MG63 (cell line): ENCODE measurements at places on chromosomes 5 and 9. TPM values are rescaled to one million over a fixed set of nuclear protein-coding genes. Genes with fewer than 3 reads are reported as not detected.
A peak's percentile ranks its signal among the peaks of the same experiment; 100 is the strongest.

The SIT1 gene
- 1.4 and 4.0 TPM in 2 replicates for total RNA-seq

The HMCN2 gene
- 0.20 TPM in 1 of 2 replicates, not detected in the other for total RNA-seq

The RANBP3L gene
- not detected in 2 replicates for total RNA-seq

The GALNT12 gene
- total RNA-seq, result 0.22 and 0.99 TPM in 2 replicates

The IFNE gene
- total RNA-seq, result 0.92 TPM in 1 of 2 replicates, not detected in the other

The CSNK1A1 gene
- 425 and 559 TPM in 2 replicates for total RNA-seq

The LARP1 gene
- total RNA-seq, result 30.4 and 36.5 TPM in 2 replicates

The KLHL3 gene
- 0.82 TPM in 1 of 2 replicates, not detected in the other for total RNA-seq

The TRIM7 gene
- total RNA-seq, result 15.6 and 22.6 TPM in 2 replicates

The COL23A1 gene
- total RNA-seq, result 89.5 and 107 TPM in 2 replicates

The NUDT12 gene
- 10.8 and 19.1 TPM in 2 replicates for total RNA-seq

The CDK7 gene
- total RNA-seq, result 48.3 and 56.2 TPM in 2 replicates

- DNase-seq, result no peak
Observed at GRCh38 chr5:94682814-94683520, 64.5 kb downstream of the SLF1 start.

- no peak for DNase-seq
Observed at GRCh38 chr5:151048526-151048925, 28.1 kb downstream of the GPX3 start.

- no peak for DNase-seq
Observed at GRCh38 chr9:88177371-88177770, 39.1 kb upstream of the SPATA31C2 start.

DNA sequence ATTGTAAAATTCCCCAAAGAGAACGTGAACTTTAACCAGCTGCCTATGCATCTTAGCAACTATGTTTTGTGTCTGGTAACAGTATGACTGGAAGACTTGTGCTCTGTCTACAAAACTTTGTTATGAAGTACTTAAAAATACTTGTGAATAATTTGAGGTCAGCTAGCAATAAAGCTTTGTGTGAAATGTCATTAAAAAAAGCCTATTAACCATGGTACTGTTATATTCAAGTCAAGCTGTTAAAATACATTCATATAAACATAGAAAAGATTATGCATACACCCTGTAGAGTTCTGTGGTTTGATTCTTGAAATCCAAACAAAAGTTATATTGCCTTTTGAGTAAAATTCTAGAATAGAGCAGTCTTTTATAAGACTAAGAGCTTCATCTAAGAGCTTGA, 60.1 kb downstream of the VCAN start:
- no peak for DNase-seq

- DNase-seq, result no peak
Observed at GRCh38 chr5:10743526-10743925, 17.5 kb downstream of the DAP start.

DNA sequence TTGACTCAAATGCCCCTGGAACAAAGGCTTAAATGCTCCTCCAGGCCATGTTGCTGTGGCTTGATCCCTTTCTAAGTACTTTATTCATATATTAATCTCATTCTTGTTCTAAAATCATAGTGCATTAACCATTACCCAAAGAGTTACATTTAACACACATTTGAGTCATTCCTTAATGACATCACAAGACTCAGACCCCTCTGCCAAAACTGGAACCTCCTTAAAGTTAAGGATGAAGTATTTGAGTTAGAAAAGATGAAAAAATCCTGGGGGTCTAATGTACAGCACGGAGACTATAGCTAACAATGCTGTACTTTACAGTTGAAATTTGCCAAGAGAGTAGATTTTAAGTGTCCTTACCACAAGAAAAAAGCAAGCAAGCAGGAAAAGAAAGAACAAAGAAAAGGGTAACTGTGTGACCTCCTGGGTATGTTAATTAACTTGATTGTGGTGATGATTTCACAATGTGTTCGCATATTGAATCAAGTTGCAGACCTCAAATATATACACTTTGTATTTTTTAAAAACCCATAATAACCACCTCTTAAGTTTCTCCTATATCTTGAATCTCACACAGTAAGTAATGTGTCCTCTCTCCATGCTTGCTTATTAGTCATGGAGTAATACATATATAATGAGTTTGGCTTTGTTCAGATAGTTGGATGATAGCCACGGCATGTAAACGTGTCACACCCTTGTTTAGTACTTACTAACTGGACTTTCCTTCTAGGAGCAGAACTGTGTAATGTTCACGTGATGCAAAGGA, 376.9 kb downstream of the SEMA5A start:
- no peak for DNase-seq

GRCh38 chr5:94901191-94901979, 282.9 kb downstream of the SLF1 start:
- DNase-seq, result peak; percentile 9

DNA sequence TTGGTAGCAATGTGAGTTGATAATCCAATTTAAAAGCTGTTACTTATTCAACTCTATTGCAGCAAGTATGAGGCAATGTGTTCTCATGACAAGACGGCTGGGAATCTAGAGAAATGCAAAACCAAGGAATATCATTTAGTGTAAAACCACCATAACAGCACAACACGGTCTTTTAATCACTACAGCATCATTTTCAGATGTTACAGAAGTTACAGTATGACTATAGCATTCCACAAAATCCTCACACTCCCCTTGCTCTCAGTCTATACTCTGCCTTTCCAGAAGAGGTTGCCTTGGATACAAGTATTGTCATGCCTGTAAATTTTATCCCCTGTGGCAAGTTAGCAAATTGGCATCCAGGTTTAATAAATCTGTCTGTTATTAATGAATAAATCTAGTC, 28.6 kb upstream of the TAS2R1 start:
- DNase-seq, result no peak

- DNase-seq, result no peak
Observed at GRCh38 chr5:144332265-144332664, 161.6 kb downstream of the KCTD16 start.

- DNase-seq, result no peak
Observed at GRCh38 chr9:22031655-22032411, 22.7 kb upstream of the CDKN2B start.

- peak; percentile 92 for DNase-seq
Observed at GRCh38 chr9:16726718-16727451, 143.6 kb downstream of the BNC2 start.

DNA sequence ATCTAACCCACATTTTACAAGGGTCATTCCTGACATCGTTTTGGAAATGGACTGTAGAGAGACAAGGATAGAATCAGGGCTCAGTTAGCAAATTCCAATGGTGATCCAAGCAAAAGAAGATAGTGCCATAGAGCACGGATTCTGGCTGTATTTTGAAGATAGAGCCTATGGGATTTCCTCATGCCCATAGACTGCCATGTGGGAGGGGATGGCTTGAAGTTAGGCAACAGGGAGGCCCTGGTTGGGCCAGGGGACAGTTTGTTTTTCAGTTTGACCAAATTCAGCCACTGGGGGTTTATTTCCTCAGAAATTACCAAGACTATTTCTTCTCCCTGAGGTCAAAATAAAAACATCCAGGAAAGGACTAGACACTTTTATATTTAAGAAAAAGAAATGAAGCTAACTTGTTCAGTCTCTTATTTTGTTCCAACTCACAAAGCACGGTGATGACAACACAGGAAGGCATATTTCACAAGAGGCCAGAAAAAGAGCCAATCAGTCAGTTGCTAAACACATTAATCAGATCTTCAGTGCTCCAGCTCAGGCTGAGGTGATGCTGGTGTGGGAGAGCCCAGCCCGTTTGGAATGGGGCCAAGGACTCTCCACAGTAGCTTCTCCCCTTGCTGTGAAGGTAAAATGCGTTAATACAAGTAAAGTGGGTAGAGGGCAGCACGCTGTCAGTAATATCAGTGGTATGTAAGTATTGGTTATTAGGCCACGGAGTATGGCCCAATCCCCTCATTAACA, 4.4 kb upstream of the DCTN4 start:
- DNase-seq, result peak; percentile 64

GRCh38 chr5:134398609-134399155, 13.0 kb downstream of the CDKN2AIPNL start:
- DNase-seq, result no peak

DNA sequence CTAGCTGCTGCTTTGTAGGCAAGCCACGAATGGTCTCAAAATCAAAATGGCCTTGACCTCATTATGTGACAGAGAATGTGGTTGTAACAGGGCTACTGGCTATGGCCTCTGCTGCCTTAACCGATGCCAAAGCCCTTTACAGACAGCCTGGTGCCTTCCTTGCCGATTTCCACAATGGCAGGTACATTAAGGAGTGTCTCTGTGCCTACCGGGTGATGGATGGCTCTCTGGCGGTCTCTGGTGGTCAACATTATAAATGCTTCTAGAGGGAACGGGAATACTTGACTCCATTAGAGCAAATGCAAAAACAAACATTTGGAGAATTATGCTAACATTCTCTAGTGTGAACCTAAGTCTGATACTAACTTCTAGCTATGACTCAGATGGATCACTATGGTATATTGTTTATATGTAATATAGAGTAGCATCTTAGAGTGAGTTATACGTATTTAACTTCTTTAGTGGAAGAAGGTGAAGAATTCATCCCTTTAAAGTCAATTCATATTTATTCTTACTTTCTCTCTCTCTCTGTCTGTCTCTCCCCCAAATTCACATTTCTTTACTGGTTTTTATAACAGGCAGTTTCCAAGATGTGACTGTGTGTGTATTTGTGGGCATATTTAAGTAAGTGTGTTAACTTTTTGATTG, 52.5 kb downstream of the RPS23 start:
- peak; percentile 62 for DNase-seq

GRCh38 chr9:113238202-113238858, 17.0 kb downstream of the SLC31A1 start:
- no peak for DNase-seq

GRCh38 chr9:97923529-97924108, 1.3 kb upstream of the TRMO start:
- peak; percentile 65 for DNase-seq

GRCh38 chr5:58117542-58117941, 342.3 kb downstream of the PLK2 start:
- DNase-seq, result no peak

DNA sequence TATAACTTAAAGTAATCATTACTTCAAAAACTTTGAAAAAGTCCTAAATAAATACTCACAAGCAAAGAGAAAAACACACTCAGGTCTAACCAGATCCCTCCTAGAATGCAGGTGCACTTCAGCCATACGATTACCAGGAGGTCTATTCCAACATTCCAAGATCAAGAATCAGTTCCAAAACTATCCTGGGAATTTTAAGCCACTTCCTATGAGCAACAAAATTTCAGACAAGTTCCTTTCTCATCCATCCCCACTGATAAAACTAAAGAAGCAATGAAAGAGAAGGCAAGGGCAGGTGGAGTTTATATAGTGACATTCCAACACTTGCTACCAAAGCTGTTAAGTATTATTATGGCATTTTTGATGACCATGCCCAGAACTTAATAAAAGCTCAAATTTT, 29.6 kb downstream of the MLLT3 start:
- DNase-seq, result no peak

GRCh38 chr5:173197375-173197891, 37.6 kb downstream of the NKX2-5 start:
- no peak for DNase-seq

- DNase-seq, result peak; percentile 27
Observed at GRCh38 chr9:91659529-91660495, 236.2 kb upstream of the NFIL3 start.

GRCh38 chr9:136926154-136926704, 18.3 kb downstream of the FBXW5 start:
- DNase-seq, result no peak

- no peak for DNase-seq
Observed at GRCh38 chr9:91241909-91242308, 119.8 kb downstream of the AUH start.

DNA sequence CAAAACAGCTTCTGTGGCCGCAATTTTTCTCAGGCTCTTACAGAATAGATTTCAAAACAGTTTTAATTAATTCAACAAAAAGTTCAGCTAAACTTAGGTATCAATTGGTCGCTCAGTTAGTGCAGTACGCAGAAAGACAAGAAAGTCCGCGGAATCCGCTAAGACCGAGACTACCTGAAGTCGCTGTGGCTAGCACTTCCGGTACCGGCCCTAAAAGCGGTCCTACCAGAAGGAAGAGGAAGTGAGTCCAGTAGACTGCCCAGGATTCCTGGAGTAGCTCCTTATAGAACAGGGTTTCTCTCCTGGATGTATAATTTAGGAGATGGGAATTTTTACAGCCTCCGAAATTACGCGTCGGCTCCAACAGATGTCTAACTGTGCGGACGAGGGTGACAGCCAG, 16.6 kb upstream of the PCDHB2 start:
- no peak for DNase-seq

- DNase-seq, result no peak
Observed at GRCh38 chr9:35797311-35798109, 6.1 kb downstream of the NPR2 start.

DNA sequence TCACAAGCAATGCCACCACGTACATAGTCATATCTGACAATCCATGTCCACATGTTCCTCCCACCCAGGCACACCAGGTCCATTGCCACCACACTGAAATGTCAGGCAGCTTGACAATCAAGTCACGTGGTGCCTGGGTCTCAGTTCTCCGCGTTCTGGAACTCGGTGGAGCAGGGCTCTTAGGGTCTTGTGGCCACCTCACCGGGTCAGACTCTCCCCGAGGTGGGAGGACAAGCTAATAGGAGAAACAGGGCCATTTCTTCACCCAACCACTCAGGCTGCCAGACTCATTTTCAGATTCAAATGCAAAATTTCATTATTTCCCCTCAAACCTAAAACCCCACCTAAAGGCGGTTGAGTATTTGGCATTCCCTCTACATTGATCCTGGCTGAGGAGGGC, 200.5 kb upstream of the GAS1 start:
- DNase-seq, result no peak

DNA sequence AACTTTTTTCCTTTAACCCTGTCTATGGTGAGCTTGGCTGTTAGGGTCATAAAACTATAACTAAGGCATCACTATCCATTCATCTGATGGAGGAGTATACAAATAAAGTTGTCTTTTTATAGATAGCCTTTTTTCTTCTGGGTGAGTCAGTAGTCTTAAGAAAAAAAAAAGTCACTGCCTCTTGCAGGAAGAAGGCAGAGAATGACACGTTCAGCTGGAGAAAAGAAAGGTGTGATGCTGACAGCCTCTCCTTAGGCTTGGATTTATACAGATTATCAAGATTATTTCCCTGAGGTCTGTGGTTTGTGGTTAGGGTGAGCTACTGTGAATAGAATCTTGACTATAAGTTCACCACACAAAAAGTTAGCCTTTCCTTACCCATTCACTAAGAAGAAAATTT, 23.0 kb downstream of the EPB41L4B start:
- peak; percentile 28 for DNase-seq

DNA sequence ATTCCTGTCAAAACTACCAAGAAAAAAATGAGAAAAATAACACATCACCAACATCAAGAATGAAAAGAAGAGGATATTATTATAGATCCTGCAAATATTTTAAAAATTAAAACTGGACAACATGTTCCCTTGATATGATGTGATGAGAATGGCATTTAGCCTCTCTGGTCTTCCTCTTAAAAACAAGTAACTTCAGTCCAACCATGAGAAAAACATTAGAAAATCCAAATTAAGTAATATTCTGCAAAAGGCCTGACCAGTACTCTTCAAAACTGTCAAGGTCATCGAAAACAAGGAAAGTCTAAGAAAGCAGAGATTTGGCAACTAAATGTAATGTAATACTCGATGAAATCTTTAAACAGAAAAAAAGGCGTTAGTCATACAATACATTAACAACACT, 167.1 kb upstream of the SNX2 start:
- DNase-seq, result no peak
